ENCODE measurements at places on chromosomes 16 and 17. TPM values are rescaled to one million over a fixed set of nuclear protein-coding genes. Genes with fewer than 3 reads are reported as not detected.

The HSD17B1 gene
- total RNA-seq, result 2.0 TPM

The IRX3 gene
- 0.10 TPM for total RNA-seq

The EME1 gene
- 4.0 TPM for total RNA-seq

The ABCA10 gene
- total RNA-seq, result 1.3 TPM

The PPP1R27 gene
- not detected for total RNA-seq

The GNGT2 gene
- total RNA-seq, result not detected

The ATP1B2 gene
- 0.07 TPM for total RNA-seq

The TMC8 gene
- total RNA-seq, result 0.13 TPM

The C16orf92 gene
- not detected for total RNA-seq

The EME2 gene
- 15.9 TPM for total RNA-seq

The ST6GALNAC1 gene
- not detected for total RNA-seq

The TEKT5 gene
- 0.13 TPM for total RNA-seq

The OR1A1 gene
- total RNA-seq, result not detected

The STAC2 gene
- total RNA-seq, result 2.1 TPM

The GRAPL gene
- 0.20 TPM for total RNA-seq

The PPP1R9B gene
- 47.5 TPM for total RNA-seq

The KRTAP3-2 gene
- total RNA-seq, result not detected

The CIITA gene
- 1.1 TPM for total RNA-seq

The RBFOX1 gene
- total RNA-seq, result not detected

The RHBDF1 gene
- 67.0 TPM for total RNA-seq

The KRTAP1-3 gene
- not detected for total RNA-seq

The ADAT1 gene
- 41.9 TPM for total RNA-seq

The RAB11FIP4 gene
- total RNA-seq, result 0.23 TPM

The SLC16A6 gene
- 0.17 TPM for total RNA-seq

The AXIN2 gene
- total RNA-seq, result 1.9 TPM

The HAP1 gene
- total RNA-seq, result 0.07 TPM

The KRTAP4-3 gene
- total RNA-seq, result not detected

The SLC38A7 gene
- 43.7 TPM for total RNA-seq

All from smooth muscle cell of the pulmonary artery (primary cell).